ENCODE measurements at places on chromosomes 12 and 14. TPM values are rescaled to one million over a fixed set of nuclear protein-coding genes. Genes with fewer than 3 reads are reported as not detected.

The PLXNC1 gene
- total RNA-seq, result 0.47 TPM

The ZNF26 gene
- total RNA-seq, result 16.0 TPM

The SLC25A47 gene
- not detected for total RNA-seq

The DNM1L gene
- total RNA-seq, result 147 TPM

The MDGA2 gene
- 1.2 TPM for total RNA-seq

The FGD4 gene
- 31.2 TPM for total RNA-seq

The INHBC gene
- total RNA-seq, result not detected

The MGAT4C gene
- 1.8 TPM for total RNA-seq

The KITLG gene
- total RNA-seq, result 14.3 TPM

The KRT71 gene
- not detected for total RNA-seq

The CMA1 gene
- not detected for total RNA-seq

The UNC119B gene
- total RNA-seq, result 52.8 TPM

The MFAP5 gene
- total RNA-seq, result not detected

The P2RX7 gene
- total RNA-seq, result not detected

The HPD gene
- total RNA-seq, result 0.42 TPM

The ZC2HC1C gene
- 2.2 TPM for total RNA-seq

The ESR2 gene
- total RNA-seq, result 0.52 TPM

The CLEC1B gene
- total RNA-seq, result not detected

All from endodermal cell (in vitro differentiated cells).